ENCODE measurements at places on chromosomes 1 and 21.

GRCh38 chr1:6287431-6287886, 26.6 kb upstream of the GPR153 start:
- DNase-seq, result no peak

GRCh38 chr21:44596068-44596725, 3.9 kb upstream of the KRTAP10-6 start:
- DNase-seq, result no peak

DNA sequence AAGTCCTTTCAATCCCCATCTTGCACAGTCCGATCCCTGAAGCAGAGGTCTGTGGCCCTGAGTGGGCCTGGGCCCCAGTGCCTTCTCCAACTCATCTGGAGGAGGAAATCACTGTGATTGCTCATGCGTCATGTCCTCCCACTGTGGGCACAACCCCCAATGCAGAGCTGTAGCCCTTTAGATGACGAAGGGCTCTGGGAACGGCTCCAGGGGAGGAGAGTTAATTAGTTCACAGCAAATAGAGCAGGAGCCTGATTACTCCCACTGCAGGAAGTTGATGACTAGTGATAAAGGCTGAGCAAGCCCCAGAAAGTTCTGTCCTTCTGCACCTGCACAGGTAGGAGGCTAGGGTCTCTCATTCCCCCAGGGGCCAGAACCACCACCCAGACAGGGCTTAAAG, 111.5 kb downstream of the CCDC185 start:
- no peak for DNase-seq

DNA sequence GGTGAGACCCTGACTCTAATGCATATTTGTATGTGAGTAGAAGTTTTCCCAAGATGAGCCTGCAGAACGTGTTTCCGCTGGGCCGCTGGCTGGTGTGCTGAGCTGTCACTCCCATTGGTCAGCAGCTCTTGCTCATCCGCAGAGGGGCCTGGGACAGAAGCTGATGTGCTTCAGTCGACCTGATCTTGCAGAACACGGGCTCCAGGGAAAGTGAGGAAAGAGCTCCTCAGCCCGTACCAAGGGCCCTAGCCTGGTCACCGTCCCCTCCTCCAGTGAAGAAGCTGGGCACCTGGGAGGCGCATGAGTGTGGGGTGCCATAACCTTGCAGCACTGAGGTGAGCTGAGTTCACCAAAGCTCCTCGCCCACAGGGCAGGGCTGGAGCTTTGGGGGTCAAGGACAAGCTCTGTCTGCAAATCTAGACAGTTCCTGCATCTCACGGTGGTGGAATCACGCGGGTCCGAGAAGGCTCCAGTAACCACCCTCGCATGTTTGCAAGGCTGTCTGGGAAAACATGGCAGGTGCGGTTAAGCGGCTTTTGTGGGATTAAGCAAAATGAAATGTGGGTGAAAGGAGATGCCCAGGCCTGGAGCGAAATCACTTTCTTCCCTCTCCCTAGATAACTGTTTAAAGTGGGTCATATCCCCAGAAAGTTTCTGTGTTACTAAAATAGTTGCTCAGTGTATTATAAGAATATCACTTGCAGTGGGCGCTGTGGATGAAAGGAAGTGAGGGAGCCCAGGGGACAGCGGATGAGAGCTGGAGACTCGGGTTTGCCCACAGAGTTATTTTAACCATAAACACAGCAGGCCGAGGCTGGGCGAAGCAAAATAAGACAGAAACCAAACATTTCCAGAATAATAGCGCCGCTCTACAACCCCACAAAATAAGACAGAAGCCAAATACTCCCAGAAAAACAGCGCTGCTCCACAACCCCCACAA, 33.1 kb upstream of the LRRC3 start:
- no peak for DNase-seq

DNA sequence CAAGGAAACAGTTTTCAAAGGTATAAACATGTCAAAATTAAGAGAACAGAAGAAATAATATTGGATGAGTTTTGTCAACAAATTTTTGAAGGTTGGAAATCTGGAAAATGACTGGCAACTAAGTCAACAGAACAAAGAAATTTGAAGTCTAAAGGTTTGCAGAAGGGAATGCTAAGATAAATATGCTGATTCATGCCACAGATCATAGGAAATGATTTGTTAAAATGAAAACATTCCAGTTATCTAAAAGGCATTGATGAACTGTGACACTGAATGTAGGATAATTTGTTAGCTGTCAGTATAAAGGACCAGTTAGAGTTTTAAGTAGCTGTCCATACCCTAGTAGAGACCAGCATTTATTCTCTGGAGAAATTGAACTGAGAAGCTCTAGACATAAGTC, 157.9 kb upstream of the CHRM3 start:
- no peak for DNase-seq

DNA sequence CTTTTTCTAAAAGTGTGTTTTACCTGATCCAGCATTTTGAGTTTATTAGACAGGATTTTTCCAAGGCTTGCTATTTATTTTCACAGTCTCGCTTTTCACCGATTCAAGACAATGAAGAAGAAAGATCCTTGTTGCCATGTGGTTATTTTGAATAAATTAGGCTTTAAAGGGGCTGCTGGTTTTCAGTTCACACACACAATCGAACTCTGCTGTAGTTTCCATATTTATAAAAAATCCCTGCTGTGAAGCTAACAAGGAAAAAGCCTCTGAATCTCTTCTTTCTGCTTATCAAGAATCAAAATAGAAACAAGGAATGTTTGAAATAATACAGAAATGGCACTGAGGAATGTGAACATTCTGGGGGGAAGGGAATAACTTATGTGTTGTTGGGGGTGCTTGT, 102.5 kb upstream of the KAZN start:
- DNase-seq, result no peak

DNA sequence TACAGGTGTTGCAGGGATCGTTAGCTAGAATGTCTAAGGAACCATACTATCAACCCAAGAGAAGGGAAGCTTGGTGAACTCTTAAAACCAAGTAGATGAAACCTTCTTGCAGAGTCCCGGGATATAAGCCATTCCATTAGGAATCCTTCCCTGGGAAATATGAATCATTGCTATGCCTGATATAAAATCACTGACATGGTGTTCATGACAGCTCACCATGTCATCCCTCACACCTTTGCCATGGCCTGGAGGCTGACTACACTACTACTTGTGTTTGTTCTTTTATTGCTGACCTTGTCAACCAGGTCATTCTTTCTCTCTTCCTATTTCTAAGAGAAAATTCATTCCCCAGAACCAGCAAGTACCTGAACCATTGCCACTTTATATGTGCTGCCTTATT, 12.1 kb downstream of the ST6GALNAC3 start:
- DNase-seq, result no peak

- peak; percentile 75 for DNase-seq
Observed at GRCh38 chr1:218361298-218362065, 16.3 kb downstream of the TGFB2 start.

DNA sequence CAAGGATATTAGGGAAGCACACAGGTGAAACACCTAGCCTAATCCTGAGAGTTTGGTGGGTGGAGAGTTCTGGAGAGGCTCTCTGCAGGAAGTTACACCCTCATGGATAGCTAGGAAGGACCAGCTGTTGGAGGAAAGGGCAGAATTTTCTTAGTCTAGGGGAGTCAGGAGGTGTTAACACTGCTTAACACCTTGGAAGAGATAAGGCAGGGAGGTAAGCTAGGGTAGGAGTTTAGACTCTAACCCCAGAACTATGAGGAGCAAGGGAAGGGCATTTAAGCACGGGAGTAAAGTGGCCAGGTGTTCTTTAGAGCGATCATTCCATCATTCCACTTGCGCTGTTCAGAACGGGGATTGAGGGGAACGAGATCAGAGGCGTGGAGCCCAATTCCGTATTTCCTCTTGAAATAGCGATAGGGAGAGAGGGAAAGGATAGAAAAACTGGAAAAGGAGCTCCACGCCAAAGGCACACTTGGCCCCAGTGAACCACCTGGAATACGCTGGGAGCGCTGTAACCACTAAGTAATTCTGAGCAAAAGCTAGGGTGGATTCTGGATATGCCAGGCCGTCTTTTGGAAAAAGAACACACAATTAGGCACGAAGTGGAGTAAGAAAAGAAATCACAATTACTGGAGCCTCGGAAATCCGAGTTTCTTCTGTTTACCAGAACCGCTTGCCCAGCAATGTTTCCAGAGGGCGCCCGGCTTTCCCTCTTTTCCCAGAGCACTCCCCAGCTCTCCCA, 1.5 kb upstream of the GPR137B start:
- no peak for DNase-seq

- no peak for DNase-seq
Observed at GRCh38 chr1:21946836-21947587, 9.9 kb upstream of the HSPG2 start.

GRCh38 chr1:56710646-56711045, 65.5 kb downstream of the PRKAA2 start:
- DNase-seq, result peak; percentile 23

- DNase-seq, result no peak
Observed at GRCh38 chr1:84247425-84248220, 53.9 kb upstream of the SAMD13 start.

GRCh38 chr1:61273167-61273705, 190.9 kb downstream of the NFIA start:
- no peak for DNase-seq

GRCh38 chr1:74713849-74714248, 19.0 kb downstream of the CRYZ start:
- DNase-seq, result no peak

GRCh38 chr1:221497046-221497445, 244.8 kb downstream of the DUSP10 start:
- no peak for DNase-seq

- DNase-seq, result peak; percentile 21
Observed at GRCh38 chr21:20970691-20971090, 27.5 kb upstream of the NCAM2 start.

- DNase-seq, result no peak
Observed at GRCh38 chr21:29146726-29147125, 16.3 kb downstream of the MAP3K7CL start.

GRCh38 chr21:14284481-14284880, 68.5 kb downstream of the RBM11 start:
- DNase-seq, result no peak

DNA sequence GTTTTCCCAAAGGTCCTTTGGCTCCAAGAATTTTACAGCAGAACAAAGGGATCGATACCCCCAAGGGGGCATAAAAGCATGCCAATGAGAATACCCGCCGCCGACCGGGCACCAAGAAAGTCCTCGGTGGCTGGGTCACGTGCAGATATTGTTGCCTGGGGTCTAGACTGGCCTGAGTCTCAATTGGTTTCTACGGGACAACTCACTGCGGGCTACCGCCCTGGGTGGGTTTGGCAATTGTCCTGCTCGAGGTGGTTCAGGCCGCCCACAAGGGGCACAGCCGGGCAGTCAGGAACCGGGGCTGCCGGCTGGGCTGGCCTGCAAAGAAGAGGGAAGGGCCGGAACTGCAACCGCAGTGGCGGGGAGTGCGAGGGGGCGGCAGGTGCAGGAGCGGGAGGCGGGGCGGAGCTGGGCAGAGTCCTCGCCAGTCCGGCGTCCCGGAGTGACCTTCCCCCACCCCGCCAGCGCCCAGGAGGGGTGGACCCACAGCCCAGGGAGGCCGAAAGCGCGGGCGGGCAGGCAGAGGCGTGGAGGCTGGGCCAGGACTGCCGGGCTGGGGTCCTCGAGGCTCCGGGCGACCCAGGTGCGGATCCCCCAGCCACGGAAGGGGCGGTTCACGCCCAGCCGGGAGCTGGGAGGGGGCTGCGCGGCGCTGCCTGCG, 926 bp upstream of the ATP1B1 start:
- peak; percentile 88 for DNase-seq

- DNase-seq, result no peak
Observed at GRCh38 chr1:195462646-195463045, 1145.6 kb downstream of the KCNT2 start.

DNA sequence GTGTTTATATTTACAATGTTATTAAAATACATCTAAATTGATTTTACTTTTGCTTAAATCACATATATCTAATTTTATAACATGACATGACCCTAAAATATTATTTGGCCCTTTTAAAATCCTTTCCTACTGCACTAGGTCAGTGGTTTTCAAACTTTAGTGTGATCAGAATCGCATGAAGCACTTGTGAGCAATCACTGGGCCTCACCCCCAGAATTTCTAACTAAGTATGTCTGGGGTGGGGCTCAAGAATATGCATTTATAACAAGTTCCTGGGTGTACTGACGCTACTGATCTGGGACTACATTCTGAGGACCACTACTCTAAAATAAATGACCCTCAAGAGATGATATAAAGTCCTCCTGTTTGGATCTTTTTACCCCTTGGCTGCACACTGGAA, 8.8 kb downstream of the COL24A1 start:
- no peak for DNase-seq

GRCh38 chr1:25878690-25879089, 3.2 kb upstream of the PAQR7 start:
- no peak for DNase-seq

GRCh38 chr1:28737307-28738132, 780 bp downstream of the YTHDF2 start:
- DNase-seq, result peak; percentile 83

Data from eye (tissue), 1 donor.